NCI-H1417 (cell line): ENCODE measurements at places on chromosomes 7 and 10.

GRCh38 chr10:83517456-83517855 lies 621.9 kb upstream of the GHITM start:
- DNase-seq = no peak

- DNase-seq = no peak
These were observed 11.0 kb upstream of the SH2D4B start for GRCh38 chr10:80526742-80527141.

DNA sequence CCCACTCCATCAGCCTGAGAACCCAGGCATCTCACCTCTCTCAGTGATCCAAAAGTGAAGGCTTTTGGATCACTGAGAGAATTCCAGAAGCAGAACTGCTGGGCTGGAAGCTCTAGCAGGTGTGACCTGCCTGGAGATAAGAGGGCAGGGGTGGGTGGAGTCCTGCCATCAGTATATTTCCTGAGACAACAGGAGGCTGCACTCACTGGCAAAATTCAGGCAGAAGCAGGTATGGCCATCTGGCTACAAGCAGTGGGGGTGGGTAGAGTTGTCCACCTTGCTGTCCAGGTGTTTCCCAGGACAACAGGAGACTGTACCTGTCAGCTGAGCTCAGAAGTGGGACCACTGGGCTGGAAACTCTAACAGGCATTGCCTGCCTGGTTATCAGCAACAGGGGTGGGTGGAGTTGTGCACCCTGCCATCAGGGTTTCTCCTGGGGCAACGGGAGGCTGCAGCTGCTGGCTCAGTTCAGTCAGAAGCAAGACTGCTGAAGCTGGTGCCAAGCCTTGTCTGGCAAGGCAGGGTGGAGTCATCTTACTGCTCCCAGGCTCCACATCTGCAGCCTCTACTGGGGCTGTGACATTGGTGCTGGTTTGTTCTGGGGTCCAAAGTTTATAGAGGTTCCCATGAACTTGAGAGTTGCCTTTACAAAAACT lies 47.2 kb upstream of the SFTPD start:
- no peak for DNase-seq

DNA sequence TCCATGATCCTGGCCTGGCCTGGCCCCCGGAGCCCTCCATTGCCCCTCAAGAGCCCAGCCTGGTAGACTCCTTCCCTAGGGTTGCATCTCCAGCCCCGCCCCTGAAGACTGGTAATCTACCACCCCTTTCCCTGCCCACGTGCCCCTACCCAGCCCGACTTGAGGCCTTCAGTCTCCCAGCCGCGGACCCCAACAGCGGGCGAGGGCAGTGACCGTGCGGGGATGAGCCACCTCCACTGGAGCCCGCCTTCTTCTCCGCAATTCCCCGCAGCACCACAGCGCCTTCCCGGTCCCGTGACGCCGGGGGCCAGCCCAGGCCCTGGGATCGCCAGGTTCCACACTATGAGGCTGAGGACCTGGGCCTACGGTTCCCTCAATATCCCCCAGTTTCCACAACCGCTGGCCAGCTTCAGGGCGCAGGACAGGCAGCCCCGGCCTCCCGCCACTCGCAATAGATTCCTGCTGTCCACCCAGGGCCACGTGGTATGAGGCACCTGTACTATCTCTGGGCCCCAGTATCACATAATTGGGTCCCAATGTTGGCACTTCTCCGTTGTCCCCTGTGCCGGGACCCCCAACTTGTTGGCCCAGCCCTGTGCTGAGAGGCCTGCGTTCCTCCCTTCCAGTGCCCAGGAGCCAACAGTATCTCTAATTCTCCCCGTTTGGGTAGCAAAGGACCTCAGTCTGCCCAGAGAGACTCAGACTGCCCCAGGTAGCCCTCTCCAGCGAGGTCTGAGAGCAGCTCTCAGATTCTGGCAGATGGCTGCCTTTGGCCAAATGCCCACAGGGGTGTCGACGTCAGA lies 1.1 kb upstream of the GPRIN2 start:
- no peak for DNase-seq

DNA sequence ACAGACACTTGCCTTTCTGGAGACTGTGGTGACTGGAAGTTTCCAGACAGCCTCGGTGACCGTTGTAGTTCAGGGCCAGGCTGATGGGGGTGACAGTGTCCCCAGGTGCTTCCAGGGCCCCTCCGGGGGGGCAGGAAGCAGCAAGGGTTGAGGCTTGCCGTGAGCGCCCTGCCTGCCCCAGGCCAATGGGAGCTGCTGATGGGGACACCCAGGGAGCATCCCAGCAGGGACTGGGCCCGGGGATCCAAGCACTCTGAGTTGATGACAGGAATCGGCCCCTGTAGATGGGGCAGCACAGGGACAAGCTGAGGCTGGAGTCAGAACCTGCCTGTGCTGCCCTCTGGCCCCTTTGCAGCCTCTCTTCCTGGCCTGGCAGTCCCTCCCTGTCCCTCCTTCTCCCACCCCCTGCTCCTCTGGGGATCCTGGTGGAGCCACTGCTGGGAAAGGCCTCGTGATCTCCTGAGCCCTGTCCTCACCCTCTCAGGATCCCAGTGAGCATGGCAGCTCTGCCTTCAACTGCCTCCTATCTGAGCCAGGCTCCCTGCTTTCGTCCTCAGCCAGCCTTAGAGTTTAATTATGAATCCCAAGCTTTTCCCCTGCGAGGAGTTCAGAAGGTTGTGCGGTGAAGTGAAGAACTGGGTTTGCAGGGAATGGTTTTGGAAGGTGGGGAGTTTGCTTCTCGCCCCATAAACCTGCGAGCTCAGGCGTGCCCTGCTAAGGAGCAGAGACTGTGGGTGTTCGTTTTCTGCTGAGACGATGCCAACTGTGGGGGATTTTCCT lies 84.7 kb downstream of the ADCY1 start:
- DNase-seq = no peak

DNA sequence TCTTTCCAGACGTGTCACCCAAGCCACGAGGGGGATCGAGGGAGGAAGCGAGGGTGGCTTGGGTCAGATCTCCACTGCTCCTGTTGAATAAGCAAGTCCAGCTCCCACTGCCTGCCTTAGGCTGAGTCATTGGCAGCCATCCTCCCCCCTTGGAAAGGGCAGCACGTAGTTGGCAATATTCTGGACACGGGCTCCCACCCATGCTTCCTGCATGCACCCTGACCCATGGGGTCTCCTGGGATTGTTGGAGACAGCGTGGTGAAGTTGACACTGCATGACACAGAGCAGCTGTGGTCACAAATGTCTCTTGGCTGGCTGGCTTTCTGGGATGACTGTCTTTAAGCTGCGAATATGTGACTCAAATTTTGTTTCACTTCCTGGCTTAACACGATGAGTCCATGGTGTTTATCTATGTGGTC lies 11.2 kb downstream of the BTBD16 start:
- DNase-seq = no peak

GRCh38 chr10:91614225-91614624 lies 18.6 kb downstream of the PPP1R3C start:
- DNase-seq = no peak

DNA sequence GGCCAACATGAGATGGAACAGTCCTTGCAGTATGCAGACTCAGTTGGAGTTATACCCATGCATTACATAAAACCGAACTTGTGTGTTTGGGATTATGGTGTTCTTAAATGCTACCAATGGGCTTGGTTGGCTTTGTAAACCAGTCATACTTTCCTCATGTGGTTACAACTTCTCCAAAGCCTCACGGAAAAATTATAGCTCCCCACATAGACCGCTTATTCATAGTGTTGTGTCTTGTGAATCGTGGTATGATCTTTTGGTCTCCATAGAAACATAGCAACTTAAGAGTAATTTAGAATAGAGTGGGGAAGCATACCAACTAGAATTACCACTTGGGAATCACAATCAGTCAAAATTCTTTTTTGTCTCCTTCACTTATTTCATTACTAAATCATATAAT lies 112.3 kb upstream of the FZD1 start:
- no peak for DNase-seq

DNA sequence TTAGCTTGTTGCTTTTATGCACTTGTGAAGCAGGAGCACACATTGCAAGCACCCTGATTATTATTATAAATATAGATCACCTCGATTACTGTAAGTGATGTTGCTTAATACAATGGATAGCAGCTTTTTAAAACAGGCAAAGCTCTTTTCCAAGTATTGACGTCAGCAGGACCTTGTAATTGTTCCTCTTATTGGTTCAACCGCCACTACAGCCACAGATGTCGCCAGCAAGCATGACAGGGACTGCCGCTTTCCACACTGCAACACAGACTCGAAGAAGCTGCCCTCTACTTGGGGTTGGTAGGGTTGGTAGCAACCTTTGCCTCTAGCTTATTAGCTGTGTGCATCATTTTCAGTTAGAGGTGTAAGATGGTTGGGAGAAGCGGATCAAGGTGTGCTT lies 167.6 kb downstream of the ZNF365 start:
- no peak for DNase-seq

DNA sequence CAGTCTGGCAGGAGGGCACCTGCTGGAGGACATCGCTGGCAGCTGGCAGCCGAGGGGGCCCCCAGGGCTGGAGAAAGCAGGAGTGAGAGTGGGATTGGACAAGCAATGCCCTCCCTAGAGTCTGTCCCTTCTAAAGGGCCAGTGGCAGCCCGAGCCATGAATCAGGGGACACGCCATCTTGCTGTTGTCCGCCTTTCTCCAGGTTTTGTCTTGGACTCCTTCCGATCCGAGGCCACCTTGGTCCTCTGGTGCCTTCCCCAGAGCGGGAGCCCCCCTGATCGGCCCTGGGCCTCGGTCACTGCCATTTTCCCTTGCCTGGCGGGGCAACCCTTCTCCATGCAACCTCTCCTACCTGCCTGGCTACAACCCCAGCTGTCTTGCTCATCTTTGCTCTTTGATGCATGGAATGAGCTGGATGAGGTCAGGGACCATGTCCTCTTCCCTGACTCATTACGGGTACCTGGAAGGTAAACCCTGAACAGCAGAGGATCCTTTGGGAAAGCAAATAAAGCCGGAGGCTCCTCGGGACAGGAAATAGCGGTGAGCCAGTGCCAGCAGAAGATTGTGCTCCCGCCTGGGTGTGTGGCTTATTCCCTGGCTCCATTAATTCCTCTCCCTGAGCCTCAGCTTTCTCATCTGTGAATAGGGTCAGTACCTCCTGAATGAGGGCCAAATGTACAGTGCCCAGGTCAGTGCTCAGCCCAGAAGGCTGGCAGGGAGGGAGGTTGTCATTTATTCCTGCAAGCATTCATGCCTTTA lies 112.0 kb downstream of the GRK5 start:
- DNase-seq = no peak

GRCh38 chr10:118571123-118571522 lies 24.3 kb downstream of the PRLHR start:
- no peak for DNase-seq

GRCh38 chr7:52920977-52921376 lies 114.5 kb upstream of the POM121L12 start:
- DNase-seq = no peak

DNA sequence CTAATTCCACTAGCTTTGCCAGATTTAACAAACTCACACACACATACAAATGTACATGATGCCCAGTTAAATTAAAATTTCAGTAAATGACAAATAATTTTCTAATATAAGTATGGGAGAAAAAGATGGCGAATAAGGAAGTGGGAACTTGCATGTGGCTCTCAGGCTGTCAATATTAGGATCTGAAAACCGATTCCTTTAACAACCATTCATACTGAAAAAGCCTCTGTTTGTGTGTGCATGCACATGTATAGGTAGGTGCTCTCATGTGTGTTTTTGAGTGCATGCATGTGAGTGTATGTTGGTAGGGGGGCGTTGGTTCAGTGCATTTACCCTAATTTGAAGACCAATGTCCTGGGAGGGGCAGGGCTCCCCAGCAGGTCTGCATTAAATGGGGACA lies 125.3 kb downstream of the HTR7 start:
- no peak for DNase-seq

- DNase-seq = no peak
These were observed 145.7 kb upstream of the SH2B2 start for GRCh38 chr7:102140952-102141370.

DNA sequence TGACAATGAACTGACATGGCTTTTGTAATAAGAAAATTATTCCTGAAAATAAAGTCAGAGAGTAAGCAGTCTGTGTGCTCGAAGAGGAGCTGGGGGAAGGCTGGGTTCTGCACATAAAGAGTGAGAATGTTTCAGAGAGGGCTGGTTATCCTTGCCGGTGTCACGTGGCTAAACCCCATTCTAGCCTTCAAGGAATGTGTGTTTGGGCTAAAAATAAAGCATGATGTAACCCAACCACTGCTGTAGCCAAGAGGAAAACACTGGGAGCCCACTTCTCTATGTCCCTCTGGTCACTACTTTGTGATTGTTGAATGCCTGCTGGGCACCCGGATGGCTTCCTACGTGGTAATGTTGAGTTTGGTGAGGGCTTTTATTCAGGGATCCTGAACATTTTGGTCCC lies 23.5 kb downstream of the WDFY4 start:
- DNase-seq = no peak

DNA sequence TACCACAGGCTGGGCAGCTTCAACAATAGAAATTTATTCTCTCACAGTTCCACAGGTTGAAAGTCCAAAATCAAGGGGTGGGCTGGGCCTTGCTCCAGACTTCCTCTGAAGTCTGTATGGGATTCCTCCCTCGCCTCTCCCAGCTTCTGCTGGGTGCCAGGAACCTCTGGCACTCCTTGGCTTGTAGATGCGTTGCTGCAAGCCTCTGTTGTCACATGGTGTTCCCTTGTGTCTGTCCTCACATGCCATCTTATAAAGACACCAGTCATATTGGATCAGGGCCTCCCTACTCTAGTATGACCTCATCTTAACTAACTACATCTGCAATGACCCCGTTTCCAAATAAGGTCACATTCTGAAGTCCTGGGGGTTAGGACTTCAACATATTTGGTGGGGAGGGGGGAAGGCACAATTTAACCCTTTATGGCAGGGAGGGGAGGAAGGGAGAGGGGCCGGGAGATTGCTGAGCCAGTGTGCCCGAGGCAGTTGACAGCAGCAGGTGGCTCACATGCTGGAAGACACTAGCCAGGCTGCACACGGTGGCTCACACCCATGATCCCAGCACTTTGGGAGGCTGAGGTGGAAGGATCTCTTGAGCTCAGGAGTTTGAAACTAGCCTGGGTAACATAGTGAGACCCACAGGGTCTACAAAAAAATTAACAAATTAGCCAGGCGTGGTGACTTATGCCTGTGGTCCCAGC lies 18.8 kb downstream of the ZNF282 start:
- no peak for DNase-seq

- no peak for DNase-seq
These were observed 21.0 kb upstream of the CCDC71L start for GRCh38 chr7:106681815-106682495.

- DNase-seq = no peak
These were observed 29.2 kb downstream of the SNX10 start for GRCh38 chr7:26320878-26321277.

GRCh38 chr7:80640846-80641245 lies 2.4 kb downstream of the CD36 start:
- DNase-seq = no peak

- no peak for DNase-seq
These were observed 136.3 kb downstream of the KCNMA1 start for GRCh38 chr10:77501152-77501845.

DNA sequence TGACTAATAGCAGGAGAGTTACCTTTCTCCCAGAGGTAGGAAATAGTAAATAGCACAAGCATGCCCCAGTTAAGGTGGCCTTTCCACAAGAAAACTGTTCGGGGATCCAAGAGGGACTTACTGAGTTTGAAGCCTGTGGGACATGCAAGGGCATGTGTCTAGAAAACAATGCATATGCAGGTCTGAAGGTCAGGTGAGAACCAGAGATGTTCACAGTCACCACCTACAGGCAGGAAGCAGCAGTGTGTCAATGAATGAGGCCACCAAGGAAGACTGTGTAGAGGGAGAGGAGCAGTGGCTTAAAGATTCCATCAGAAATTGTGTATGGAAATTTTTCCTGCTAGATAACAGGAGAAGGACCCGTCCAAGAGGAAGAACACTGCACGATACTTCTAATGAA lies 66.0 kb downstream of the CALD1 start:
- no peak for DNase-seq
